ENCODE measurements at places on chromosomes 16 and 17.
A peak's percentile ranks its signal among the peaks of the same experiment; 100 is the strongest.

DNA sequence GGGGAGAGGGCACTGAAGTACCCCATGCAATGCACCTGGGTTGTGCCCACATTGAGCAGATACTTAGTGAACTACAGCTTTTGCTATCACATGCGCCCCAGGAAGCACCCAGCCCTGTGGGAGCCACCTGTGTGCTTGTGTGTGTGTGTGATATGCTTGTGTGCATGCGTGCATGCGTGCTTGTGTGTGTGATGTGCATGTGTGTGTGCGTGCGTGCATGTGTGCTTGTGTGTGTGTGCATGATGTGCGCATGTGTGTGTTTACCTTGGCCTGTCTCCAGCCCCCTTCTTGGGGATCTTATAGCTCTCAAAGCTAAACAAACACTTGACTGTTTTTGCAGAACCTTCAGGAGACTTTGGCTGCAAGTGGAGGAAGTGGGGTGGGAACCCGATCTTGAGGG is 841 bp downstream of the C16orf89 start:
- DNase-seq, result no peak

GRCh38 chr17:27630607-27631410 is at the start of gene LGALS9:
TSS of gene LGALS9 (plus strand) at chr17:27631188. CDS start at chr17:27631266, 78 bp downstream.
- peak; percentile 53 for DNase-seq

DNA sequence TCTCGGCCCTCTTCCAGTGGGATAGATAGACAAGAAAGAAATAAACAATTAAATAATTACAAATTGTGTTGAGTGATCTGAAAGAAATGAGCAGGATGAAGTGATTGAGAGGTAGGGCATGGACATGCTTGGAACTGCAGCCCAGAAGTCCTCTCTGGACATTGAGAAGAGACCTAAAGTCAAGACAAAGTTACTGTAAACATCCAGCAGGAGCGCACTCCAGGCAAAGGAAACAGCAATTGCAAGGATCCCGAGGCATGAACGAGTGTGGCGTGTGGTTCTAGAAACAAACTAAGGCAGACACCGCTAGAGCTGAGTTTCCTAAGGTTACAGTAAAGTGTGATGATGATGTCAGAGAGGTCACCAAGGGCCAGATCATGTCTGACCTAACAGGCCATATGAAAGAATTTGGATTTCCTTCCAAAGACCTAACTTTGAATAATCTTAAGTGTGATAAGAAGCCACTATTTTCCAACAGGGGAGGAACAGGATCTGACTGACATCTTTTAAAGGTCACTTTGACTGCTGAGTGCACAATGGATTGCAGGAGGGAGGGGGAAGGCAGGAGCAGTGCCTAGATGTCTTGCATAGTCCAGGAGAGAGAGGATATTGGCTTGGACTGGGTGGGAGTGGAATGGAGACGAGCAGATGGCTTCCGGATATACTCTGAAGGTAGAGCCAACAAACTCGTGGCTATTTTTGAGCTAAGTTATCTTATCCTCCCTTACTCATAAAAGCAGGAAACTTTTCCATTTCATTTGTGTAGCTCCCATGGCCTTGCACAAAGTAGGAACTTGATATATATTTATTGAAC is 19.0 kb downstream of the ABCC12 start:
- no peak for DNase-seq

GRCh38 chr16:11022002-11022401 is 77.6 kb downstream of the CLEC16A start:
- no peak for DNase-seq

GRCh38 chr17:73286863-73287296 is 24.9 kb downstream of the CDC42EP4 start:
- DNase-seq, result no peak

- no peak for DNase-seq
Observed at GRCh38 chr17:74198694-74199093, 4.8 kb upstream of the RPL38 start.

DNA sequence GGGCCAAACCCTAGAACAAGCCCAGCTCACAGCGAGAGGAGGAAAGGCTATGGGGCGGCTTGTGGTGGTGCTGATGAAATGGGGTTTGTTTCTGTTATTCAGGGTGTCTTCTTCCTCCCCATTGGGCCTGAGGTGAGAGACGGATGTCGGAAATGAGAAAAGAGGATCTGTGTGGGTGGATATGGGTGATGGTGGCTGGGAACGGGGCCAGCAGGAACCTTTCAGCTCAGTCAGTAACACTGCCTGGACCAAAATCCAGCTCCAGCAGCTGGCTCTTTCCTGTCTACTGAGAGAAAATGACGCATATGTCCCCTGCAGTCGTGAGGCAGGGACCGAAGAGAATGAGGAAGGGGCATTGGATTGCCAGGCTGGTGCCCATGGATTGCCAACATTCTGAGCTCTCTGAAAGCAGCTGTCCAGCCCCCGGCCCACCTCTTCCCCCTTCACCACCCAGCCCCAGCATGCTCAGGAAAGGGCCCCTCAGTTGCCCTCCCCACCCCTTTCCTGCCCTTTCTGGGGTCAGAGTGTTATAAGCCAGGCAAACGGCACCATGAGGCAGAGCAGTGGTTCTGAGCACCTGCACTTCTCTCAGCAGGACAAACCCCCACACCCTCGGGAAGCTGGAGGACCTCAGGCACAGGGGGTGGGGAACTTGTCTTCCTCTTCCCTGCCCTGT is 4.0 kb downstream of the MYH3 start:
- DNase-seq, result no peak

- peak; percentile 73 for DNase-seq
Observed at GRCh38 chr17:39777534-39778365, 40.0 kb downstream of the GRB7 start.

DNA sequence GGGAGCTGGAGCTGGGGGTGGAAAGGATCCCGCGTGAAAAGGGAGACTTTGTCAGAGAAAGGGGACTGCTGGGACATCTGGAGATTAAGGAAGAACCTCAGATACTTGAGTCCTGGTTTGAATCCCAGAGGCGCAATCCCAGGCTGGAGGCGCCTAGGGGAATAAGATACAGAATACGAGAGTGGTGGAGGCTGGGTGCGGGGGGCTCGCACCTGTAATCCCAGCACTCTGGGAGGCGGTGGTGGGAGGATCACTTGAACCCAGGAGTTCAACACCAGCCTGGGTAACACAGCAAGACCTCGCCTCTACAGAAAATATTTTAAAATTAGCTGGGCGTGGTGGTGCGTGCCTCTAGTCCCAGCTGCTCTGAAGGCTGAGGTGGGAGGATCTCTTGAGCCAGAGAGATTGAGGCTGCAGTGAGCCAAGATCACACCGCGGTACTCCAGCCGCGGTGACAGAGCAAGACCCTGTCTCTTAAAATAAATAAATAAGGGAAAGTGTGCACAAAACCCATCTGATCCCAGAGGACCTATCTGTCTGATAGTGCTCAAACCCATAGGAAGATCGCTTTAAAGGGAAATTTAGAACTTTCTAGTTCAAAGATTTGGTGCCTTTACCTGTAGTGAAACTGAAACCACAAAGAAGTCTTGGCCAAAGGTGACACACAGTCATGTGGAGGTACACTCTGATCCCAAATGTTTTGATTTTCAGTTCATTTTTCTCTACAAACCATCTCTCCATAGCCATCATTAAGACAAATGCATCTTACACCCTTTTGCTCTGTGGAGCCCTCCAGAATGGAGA is 617 bp upstream of the SCRN2 start:
- no peak for DNase-seq

DNA sequence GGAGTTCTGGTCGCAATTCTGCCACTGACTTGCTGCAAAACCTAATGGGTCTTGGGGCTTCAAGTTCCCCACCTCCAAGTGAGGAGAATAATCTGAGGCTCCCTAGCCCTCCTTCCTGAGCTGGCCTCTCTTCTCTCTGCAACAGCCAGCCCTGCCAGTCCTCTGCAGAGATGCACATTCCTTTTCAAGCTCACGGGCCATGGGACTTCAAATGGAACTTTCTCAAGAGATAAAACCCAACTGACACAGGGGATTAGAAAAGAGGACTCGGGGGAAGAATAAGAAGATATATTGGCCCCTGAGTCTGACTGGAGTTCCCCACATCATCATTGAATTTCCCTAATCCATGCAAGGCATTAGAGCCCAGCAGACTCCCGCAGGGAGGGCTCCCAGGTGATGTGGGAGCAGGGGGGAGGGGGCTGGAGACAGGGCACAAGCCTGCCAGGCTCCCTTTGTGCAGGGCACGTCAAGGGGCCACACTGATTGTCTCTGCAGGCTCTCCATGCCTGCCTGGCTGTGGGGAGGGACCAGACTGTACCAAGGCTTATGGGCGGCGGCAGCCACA is 131.0 kb downstream of the CCDC144A start:
- no peak for DNase-seq

DNA sequence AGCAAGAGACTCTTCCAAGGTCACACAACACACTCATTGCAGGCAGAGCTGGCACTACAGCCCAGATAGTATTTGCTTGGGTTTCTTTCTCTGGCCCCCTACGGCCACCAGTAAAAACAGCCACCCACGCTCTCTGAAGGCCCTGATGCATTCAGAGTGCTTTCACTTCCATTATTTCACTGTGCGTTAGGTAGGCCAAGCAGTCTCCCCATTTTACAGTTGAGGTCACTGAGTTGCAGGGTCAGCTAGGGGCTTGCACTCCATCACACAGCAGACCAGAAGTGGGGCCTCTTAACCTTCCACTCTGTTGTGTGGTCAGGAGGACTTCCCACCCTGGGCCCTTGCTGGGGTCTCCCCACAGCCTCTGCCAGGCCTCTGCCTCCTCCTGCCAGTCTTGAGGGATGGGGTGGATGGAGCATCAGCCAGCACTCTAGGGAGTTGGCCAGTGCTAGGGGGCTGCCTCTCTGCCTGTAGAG is 2.5 kb downstream of the TBX21 start:
- no peak for DNase-seq

DNA sequence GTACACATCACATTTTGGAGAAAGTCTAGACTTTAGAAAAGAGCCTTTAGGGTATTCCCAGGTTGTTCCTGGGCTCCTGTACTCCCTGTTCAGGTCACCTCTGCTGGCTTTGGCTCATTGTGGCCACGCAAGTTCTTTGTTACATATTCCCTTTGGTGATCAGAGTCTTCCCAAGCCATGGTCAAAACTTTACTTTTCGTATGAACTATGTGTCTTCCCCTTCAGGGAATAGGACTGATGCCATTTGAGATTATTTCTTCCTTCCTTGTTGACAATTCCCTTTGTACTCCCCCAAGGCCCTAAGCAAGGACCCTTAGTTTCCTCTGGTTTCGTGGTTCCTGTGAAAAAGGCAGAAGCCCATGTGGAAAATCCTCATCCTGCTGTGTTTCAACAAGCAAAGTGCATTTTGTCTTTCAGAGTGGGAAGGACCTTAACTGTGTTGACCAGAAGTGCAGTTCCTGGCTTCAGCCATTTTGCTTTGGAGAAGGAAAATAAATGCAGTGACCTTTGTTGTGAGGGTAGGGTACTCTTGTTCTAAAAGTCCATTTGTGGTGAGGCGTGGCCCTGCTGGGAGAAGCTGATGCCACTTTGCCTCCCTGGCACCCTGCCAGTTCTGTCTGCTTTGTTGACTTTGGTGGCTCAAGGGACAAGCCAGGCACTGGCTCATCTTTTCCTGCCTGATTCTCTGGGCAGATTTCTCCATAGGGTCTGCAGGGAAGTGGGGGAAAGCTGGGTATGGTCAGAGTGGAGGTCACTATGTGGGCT is 55.1 kb downstream of the ZNRF1 start:
- DNase-seq, result no peak

- no peak for DNase-seq
Observed at GRCh38 chr16:81680444-81681275, 98.4 kb upstream of the PLCG2 start.

DNA sequence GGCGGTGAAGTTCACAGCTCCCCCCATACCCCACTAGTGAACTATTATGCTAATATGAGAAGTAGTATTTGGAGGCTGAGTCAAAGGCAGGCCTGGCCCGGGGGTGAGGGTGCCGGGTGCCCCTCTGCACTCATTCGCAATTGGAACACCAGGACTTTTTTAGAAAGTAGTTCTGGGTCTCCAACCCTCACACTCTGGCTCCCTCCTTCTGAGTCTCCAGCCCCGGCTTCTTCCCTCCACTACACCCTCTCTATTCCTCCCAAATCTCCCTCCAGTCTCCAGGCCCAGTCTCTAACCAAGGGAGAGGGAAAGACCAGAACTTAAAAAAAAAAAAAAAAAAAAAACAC is 11.3 kb upstream of the HOXB2 start:
- DNase-seq, result no peak

GRCh38 chr16:30457743-30458560 is 12.3 kb upstream of the SEPHS2 start:
- DNase-seq, result no peak

DNA sequence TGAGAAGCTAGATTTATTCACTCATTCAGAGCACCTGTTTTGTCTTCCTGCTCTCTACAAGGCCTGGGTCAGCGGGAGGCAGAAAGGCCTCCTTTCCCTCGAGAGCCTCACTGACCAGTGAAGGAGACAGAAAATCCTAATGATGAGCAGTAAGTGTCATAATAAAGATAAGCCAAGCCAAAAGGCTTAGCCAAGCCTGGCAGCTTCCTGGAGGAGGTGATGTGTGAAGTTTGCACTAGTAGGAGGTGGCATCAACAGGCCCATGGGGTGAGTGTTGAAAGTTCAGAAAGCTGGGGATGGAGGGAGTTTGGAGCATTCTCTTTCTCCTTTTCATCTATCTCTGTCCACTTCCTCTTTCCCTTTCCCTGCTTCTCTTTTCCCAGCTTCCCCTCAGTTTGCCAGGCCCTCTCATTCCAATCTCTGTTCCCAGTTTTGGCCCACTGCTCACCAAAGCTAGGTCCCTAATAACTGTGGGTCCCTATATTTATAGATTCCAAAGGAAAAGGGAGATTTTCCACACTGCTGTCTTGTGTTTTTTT is 16.5 kb upstream of the SPNS3 start:
- DNase-seq, result no peak

DNA sequence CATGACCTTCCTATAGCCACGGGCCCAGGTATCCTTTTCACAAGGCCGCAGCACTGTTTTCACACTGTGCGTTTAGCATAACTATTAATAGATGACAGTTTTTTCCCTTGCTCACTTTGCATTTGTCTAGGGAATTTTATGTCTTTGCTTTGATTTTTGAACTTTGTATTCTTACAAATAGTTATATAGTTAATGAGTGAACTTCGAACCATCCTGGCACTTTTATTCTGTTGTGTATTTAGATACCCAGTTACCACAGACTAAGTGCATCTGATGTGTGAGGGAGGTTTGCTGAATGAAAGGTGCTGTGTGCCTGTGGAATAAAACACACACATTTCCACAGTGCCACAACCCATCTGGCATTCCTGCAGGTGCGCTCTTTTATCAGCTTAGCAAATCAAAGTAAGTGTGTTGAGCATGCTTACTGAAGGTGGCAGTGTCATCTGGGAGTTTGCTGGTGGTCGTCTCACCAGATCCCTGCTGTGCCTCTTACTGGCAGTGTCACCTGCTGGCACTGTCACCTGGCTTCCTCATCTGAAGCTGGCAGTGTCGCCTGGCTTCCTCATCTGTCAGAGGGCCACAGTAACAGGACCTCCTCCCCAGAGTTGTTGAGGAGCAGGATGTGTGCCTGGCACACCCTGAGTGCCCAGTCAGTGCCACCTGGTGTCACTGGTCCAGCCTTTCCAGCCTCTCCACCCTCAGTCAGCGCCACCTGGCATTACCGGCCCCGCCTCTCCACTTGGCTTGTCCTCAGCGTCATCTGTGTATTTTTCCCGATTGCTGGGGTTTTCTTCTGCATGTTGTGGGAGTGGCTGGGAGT is 37.6 kb downstream of the USP10 start:
- DNase-seq, result no peak
